CD4-positive, alpha-beta T cell treated with Interleukin-6 for 4 hours (primary cell): ENCODE measurements at places on chromosomes 12 and 14.

DNA sequence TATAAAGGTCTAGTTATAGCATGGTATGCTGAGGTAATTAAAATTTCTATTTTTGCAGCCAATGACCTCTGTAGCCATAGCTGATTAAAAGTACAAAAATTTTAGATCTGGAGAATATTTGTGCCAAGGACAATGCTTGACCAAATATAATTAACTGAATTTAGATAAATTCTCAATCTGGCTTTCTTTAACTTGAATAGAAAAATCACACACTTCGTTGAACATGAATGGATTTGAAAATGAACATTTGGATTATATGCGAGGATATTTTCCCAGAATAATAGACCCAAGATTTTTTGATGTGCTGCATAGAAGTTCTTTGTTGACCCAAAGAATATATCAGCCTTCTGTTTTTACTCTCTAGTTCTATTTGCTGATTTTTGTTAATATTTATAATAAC is 38.4 kb upstream of the G2E3 start:
- no peak for DNase-seq

DNA sequence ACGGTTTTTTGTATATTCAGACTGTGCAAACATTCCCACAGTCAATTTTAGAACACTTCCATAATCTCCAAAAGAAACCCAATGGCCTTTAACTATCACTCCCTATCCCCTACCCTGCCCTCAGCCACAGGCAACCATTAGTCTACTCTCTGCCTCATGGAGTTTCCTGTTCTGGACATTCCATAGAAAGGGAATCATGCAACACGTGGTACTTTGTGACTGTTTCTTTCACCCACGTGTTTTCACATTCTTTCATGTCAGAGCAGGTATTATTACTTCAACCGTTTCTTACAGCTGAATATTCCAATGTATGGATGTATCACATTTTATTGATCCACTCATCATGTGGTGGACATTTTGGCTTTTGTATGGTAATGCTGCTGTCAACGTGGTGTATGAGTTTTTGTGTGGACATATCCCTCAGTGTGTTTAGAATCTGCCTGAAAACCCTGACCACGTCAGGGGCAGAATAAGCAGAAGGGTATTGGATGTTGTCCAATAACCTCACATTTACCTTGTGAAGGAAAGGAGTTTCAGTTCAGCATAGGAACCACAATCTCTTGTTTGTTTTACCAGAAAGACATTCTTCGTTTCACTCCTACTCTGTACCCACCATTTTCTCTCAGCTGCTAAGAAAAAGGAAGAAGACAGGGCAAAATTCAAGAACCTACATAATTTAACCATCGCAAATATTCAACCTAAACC is 107.5 kb upstream of the DYRK2 start:
- DNase-seq: no peak

DNA sequence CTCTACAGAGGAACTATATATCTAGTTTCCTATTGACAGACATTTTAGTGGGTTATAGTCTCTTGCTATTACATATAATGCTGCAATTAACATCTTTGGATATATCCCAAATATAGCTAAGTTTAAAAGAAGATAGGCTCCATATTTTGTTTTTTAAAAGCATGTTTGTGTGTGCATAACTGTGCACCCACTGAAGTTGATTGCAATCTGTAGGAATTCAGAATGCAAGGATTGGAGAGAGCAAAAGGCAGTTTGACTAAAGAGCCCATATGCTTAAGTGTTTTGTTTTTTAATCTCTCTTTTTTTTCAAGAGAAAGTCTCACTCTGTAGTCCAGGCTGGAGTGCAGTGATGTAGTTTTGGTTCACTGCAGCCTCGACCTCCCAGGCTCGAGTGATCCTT is 9.4 kb upstream of the ABCD4 start:
- no peak for DNase-seq

DNA sequence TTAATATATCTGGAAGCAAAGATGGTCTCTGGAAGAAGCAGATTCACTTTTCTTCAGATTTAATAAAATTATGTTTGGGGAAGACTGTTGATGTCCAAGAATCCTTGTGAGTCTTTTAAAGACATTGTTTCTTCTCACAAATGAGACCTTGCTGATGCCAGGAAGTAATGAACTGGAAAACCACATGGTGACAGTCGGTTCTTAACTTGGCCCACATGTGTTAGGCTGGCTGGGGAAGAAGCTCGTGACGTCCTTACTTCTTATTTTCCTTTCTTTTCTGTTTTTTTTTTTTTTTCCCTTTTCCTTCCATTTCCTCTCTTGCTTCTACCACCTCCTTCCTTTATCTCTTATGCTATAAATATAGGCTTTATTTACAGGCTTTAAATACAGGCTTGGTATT is 950.2 kb downstream of the BCL11B start:
- DNase-seq: no peak

DNA sequence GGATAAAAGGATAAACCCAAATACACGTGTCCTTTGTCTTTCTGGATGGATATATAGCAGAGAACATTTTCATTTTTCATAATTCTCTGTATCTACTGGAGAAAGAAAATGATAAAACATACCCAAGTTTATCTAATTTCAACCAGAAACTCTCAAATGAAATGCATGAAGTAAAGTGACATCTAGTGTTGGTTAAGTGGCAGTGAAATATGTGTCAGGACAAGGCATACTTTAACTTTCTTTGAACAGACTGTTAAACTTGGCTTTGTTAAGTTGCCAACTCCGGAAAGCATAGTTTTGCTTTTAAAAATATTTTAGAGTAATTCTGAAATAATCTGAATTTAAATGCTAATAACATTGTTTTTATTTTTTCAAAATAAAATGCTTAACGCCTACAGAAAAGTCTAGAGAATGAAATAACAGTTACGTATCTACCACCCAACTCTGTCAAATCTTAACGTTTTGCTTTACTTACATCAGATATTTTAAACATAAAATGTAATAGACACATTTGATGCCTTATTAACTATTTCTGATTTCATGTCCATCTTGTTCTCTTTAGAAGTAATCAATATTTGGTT is 25.2 kb upstream of the NTN4 start:
- DNase-seq: no peak

- DNase-seq: no peak
Observed at GRCh38 chr14:51398898-51399297, 158.9 kb downstream of the TMX1 start.

GRCh38 chr12:39587225-39587624 is 32.4 kb downstream of the ABCD2 start:
- peak; percentile 52 for DNase-seq

- peak; percentile 9 for DNase-seq
Observed at GRCh38 chr12:108858311-108859074, 1.1 kb upstream of the SSH1 start.

DNA sequence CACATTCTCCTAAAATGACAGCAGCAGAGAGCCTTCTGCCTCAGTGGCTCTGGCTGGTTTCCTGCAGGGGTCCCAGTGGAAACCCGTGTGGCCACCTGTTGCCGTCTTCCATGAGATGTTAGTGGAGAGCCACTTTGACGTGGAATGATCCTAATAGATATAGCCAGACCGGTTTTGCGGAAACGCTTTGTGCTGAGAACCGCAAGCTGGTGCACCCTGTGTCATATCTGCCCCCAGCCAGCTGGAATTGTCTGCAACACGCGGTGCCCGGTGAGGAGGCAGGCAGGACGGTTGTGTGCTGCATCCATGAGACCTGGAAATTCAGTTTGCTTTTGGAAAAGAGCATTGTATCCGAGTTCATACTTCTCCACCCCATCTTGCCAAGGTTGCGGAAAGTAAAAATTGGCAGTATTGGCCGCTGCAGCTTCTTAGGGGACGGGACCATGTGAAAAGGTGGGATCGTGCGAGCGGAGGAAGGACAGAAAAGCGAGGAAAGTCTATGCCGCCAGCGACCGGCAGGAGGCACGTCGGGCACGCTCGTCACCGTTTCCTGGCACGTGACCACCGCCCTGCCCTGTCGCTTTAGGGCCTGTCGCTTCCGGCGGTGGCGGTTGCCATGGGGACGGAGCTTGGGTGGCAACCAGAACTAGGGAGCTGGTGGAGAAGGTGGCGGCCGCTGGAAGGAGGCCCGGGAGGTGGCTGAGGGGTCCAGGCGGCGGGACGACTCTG is at the start of gene CFAP251:
CFAP251 (plus strand) TSS at position 643 of the 729 bp plus-strand sequence. CDS start 2,714 bp downstream, outside the sequence.
- peak; percentile 98 for DNase-seq

DNA sequence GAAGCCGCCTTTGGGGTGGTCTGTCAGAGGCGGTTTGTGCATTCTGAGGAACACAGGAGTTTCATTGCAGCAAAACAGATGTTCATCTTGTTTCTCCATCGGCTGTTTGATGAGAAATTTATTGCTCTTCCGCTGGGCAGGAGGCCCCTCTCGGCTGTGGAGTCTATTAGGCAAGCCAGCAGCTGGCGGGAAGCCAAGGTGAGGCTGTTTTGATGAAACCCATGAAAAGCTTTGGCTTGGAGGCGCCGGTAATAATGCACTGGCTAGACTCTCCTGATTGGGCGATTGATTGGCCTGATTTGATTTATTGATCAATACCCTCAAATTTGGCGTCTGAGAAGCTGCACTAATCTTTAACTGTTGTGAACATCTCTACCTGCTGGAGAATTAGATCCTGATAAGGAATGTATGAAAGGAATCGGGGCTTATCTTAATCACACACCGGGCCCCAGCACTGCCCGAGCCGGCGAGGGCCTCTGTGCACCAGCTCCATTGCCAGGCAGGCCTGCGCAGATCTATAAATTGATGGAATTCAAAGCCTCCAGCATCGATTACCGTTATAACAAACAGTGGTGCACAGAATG is 187.7 kb downstream of the PHETA1 start:
- peak; percentile 13 for DNase-seq

- DNase-seq: no peak
Observed at GRCh38 chr12:20722142-20722541, 27.0 kb downstream of the SLCO1C1 start.

- no peak for DNase-seq
Observed at GRCh38 chr12:90076851-90077319, 368.2 kb upstream of the ATP2B1 start.

DNA sequence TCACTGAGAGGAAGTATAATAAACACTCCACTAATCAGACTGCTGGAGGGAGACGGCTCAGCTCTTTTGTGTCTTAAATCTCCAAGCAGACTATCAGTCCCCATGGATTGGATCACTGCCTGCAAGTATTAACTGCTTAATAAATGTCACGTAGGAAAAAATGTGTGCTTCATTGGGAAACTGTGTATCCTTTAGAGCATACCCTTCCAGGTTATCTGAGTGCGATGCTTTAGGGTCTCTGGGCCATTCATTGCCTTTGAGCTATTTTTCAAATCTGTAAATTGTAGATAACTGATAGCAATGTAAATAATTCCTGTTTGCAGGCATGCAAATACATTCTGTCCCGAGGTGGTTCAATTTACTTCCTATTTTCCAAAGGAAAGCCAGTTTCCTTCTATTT is 45.0 kb upstream of the VASH1 start:
- DNase-seq: no peak

- no peak for DNase-seq
Observed at GRCh38 chr12:23006413-23006812, 381.4 kb downstream of the ETNK1 start.

DNA sequence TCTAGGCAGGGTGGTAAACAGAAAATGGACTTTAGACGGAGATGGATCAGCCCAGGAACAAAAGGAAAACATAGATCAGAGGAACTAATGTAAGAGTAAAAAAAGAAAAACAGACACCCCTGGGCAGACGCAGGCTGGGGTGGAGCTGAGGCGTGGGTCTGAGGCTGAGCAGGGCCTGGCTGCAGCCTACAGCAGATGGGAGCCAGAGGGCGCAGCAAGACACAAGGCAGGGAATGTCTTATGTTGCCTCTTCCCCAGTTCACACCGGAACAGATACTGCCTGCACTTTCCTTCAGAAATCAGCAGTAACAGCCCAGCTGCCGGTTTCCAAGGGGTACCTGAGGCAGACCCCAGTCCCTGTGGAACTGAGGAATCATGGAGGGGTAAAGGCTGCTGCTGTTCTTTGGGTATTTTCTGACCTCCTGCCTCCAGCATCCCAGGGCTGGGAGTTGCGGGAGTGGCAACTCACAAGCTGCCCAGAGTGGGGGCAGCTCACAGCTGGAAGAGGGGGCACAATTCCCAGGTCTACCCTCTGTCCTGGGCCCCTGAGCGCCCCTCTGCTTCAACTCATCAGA is 9.8 kb downstream of the ZNF605 start:
- no peak for DNase-seq

DNA sequence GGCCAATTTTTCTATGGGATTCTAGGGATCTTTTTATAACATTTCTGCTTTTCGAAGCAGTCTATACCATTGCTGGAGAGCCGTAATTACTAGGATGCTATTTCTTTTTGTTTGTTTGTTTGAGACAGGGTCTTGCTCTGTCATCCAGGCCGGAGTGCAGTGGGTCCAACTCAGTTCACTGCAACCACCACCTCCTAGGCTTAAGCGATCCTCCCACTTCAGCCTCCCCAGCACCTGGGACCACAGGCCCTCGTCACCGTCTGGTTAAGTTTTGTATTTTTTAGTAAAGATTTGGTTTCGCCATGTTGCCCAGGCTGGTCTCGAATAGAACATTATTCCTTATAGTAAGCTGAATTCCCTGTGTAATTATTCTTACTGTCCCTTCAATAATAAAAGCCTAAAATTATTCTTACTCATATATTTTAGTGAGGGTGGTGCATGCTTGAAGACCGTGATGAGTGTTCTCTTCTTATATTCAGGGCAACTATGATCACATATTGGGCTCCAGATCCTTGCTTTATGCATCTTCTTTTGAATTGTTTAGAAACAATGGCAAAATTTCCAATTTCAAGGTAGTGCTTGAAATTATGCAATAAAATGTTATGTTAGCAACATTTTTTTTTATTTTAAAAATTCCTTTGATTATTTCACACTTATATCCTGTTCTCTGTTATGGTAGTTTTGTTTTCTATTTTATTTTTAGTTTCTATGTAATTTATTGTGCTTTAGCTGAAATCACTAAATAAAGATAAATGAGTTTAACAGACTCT is 66.2 kb downstream of the CRADD start:
- DNase-seq: no peak

DNA sequence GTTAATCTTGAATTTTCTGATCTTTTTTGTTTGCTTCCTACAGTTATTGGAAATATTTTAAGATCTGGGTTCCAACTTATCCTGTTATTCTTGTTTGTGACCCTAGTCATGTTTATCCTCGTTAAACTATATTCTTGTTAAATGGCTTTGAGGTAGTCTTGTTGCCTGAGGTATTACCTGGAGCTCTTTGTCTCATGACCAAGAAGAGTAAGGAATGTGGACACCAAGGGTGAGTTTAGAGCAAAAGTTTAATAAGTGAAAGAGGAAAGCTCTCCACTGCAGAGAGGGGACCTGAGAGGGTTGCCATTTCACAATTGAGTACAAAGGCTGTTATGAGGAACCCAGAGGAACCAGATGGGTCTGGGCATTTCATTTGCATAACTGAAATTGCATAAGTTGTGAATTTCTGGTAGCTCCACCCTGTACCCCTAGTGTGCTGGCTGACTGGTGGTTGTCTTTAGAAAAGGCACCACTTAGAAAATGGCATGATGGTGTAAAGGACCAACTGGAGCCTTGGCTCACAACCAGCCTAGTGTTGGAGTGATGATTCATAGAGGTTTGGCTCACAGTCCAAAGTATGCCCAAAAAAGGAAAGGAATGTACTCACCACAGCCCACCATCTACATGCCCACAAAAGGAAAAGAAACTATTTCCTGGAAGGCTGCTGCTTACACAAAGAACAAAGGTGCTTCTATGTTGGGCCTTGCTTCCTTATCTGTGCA is 36.7 kb upstream of the RESF1 start:
- DNase-seq: no peak
